ENCODE measurements at places on chromosomes 2 and 18.

GRCh38 chr2:200968162-200968561 lies 4.7 kb upstream of the ORC2 start:
- DNase-seq: no peak

- DNase-seq: no peak
Measured at GRCh38 chr2:226730481-226730880, 69.1 kb downstream of the IRS1 start.

DNA sequence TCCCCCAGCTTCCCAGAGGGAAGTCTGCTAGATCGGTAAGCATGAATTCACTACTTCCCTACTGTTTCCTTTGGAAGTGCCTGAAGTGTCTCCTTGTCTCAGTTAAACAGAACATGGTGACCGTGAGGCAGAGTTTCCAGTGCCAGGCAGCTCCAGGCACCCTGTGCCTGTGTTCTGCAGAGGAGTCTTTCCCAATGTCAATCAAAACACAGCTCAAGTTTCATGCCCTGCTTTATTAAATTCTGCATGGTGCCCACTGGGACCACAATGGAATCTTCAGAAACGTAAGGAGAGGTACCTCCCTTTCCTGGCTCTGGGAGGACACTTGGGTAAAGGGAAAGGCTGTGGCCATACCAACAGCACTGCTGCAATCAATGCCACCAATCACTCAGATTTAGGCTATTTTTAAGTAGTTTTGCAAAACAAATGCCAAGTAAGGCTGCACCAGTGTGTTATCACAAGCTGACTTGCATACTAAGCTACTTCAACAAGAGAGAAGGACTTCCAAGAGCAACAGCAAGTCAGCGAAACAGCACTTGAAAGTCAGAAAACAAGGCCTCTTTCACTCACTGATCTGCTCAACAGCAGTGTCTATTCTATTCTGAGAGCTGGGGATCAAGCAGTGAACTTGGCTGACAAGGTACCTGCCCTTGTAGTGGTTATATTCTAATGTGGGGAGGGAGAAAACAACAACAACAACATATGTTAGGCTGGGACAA lies 14.9 kb downstream of the LPIN2 start:
- no peak for DNase-seq

DNA sequence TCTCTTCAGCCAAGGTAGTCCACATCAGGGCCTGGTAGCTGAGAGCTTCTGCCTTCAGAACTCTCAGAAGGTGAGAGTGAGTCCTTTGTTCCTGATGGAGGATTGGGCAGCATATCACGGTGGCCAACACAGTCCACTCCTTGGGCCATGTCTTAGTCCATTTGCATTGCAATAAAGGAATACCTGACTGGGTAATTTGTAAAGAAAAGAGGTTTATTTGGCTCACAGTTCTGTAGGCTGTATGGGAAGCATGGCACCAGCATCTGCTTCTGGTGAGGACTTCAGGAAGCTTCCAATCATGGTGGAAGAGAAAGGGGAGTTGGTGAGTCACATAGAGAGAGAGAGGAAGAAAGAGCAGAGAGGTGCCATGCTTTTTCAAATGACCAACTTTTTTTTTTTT lies 98.8 kb downstream of the ADCYAP1 start:
- no peak for DNase-seq

DNA sequence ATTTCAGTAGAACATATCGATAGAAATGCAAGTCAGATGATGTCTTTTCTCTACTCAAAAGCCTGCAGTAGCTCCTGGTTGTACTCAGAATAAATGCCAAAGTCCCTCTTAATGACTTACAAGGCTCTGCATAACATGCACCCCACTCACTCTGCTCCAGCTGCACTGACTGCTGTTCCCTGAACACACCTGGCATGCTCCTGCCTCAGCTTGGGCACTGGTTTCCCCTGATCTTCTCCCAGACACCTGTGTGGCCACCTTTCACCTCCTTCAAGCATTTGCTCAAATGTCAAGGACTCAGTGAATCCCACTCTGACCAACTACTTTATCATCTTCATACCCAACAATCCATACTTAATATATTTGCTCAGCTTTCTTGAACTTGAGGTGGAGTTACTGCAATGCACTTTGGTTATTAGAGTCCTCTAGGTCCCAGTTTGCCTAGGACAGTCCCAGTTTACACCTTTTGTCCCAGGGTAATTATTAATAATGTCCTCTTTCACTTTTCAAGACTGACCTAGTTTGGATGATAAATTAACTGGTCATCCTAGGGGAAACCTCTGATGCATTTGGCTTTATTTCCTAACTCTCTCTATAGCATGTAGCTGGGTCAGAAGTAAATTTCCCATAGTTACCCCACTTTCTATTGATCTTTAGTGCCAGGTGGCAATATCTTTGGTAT lies 44.1 kb downstream of the ACAA2 start:
- no peak for DNase-seq

DNA sequence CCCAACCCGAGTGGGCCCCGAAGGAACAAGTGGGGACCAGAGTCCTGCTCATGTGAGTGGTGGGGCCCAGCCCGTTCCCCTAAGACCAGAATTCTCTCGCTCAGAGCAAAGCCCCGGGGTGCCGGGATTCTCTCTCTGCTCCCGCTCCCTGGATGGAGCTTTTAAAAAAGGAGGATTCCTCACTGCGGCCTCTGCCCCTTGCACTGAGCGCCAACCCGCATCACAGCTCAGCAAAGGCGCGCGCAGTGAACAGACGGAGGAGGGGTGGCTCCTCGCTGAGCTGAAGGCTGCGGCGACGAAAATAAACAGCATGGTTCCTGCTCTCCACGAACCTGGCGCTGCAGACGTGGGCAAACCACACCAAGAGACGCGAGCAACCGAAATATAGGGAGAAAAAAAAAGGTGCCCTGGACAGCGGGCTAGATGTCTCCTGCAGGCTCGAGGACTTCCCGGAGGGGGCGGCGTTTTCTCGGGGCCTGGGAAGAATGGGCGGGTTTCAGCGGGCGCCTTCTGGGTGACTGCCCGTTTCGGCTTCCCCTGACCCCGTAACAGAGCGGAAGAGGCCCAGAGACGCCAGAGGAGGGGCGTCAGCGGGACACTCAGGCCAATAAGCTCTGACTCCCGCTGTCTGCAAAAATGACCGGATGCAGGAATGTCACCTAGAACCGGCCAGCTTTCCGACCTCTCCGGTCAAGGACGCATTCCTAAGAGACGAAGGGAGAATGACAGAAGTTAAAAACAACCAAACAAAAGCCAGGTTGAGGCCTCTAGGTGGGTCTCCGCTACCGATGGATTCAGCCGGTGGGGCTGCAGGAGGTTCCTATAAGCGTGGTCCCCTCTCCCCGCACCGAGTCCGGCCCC lies 819 bp upstream of the KLF11 start:
- DNase-seq: peak; percentile 39

DNA sequence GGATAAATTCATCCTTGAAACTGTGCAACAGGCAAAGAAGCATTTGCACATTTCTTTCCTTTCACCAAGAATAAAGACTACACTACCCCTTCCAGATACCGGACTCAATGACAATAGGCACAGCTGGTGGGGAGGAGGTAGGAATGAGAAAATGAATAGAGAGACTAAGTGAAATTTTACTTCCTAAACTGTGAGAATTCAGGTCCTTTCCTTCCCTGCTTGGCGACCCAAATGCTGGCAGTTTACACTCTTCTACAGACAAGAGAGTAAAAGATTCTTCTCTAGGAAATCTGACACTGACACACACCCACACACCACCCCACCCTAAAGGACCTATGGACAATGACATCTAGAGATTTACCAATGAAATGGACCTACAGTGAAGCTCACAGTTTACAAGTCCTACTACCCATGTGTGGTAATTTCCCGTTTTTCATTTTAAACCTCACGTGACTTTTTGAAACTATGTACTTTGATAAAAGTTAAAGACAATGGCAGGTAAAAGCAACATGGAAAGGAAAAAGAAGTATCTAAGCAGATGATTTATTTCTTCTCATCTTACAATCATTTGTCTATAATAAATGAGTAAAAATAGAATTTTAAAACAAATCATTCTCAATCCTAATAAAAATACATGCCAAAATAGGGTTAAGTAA lies 27.9 kb downstream of the REV1 start:
- no peak for DNase-seq

Measured in activated naive CD4-positive, alpha-beta T cell (primary cell).